ENCODE measurements at places on chromosomes 2 and 18. TPM values are rescaled to one million over a fixed set of nuclear protein-coding genes. Genes with fewer than 3 reads are reported as not detected.

PSMA8 gene
- not detected for total RNA-seq

ADGRF3 gene
- total RNA-seq: not detected

ZNF385B gene
- not detected for total RNA-seq

RIT2 gene
- total RNA-seq: not detected

C1GALT1C1L gene
- 2.5 TPM for total RNA-seq

TTN gene
- total RNA-seq: under 0.01 TPM

SFTPB gene
- 0.37 TPM for total RNA-seq

TSHZ1 gene
- 6.2 TPM for total RNA-seq
